Nucleus accumbens (tissue), 56 donors: ENCODE measurements at places on chromosomes 11 and 22.

GRCh38 chr11:69382131-69383128 lies 88.5 kb downstream of the MYEOV start:
- peak; percentile 33 for DNase-seq

GRCh38 chr11:106077609-106078455 lies at the start of gene AASDHPPT:
Gene AASDHPPT (plus strand): TSS chr11:106077662. CDS start chr11:106077711, 49 bp downstream.
- no peak for DNase-seq

DNA sequence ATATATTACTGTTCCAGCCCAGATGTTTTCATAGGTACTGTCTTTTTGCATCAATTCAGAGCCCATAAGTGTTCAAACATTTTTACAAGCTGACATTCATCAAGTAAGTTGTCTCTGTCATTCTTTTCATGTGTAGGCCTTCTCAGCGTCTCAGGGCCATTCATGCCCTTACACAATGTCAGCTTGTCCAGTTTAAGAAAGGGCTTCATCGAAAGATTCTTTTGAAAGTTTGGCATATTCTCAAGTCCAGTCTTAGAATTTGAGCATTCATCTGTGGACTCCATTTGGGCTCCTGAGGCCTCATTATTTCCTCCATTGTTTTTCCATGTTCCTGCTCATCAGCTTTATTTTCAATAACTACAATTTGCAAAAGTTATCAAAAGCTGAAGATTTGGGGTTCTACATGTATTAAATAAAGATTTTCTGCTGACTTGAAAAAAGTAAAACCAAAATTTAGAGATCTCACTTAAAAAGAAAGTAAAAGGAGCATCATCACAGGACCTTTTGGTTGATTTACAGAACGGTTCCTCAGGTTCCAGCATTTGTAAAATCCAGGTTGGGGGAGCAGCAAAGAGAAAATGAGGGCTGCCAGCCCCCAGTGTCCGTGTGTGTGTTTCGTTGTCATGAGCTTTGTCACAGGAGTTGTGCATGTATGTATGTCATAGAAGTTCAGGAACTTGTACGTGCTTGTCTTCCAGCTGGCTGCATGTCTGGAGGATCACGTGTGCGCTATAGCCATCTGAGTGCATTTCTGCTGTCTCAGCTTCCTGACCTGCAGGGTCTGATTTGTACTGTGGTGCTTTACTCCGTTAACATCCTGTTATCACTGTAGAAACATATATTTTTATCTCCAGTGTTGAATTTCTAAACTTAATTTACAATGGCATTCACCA lies 15.6 kb downstream of the MOV10L1 start:
- no peak for DNase-seq

- no peak for DNase-seq
These were observed 37.6 kb upstream of the GRAMD1B start for GRCh38 chr11:123392431-123392830.

- DNase-seq: peak; percentile 78
These were observed 22.9 kb upstream of the IGSF22 start for GRCh38 chr11:18748766-18749365.

DNA sequence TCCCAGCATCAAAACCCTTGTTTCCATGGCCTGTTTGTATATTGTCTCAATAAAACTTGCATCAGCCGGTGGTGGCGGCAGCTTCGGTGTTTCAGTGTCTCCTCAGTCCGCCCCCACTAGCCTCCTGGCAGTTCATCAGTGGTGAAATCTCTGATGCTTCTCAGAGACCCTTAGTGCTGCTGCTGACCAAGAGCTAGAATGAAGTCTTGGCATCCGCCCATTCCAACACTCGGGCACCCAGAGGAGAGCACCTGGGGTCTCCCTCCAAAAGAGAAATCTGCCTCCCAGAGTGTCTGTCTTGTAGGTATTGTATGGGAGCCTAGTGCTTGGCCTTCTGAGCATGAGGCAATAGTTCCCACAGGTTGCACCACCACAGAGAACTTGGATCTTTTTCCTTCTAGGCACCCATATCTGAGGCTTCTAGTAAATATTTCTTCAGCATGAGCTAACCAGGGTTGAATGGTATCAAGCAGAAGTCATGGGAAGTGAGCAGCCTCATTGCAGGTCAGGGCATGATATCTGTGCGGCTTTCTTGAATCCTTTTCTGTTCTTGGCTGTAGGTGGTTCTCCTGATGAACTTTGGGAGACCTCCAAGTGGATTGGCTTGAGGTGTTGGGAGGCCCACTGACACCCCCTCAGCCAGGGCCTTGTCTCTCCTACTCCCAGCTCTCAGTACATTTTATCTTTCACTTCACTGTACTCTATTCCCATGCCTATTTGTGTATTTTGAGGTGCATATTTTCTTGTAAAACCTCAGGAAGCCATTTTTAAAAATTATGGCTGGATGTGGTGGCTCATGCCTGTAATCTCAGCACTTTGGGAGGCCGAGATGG lies 13.2 kb upstream of the AIFM3 start:
- no peak for DNase-seq

GRCh38 chr22:39514373-39514973 lies 5.9 kb upstream of the ATF4 start:
- DNase-seq: peak; percentile 18

DNA sequence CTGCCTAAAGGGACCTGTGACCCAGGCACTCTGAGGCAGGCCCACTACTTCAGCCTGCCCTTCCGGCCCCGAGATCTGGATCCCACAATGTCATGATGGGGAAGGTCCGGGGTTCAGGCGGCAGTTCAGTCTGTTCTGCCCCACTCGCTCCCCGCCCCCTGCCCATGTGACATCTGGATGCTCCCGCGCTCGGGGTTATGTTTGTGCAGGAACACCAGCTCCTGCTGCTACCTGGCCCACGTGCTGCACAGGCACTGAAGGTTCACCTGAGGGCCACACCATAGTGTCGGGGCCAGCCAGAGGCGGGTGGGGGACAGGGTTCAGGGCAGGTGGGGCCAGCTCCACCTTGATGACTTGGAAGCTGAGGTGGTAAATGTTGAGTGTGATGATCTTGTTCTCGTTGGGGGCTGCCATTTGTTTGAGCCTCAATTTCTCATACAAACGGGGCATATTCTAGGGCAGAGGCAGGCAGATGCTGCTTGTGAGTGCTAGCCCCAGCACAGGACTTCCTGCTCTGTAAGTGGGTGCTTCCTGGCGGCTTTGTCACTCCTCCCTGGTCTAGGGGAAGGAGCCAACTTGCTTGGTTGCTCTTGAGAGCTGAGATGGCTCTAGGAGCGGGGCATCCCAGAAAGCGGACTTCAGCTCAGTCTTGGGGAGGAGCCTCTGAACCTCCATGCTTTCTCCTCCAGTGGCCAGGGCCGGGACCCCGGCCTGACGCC lies 4.4 kb upstream of the SIPA1 start:
- DNase-seq: no peak

DNA sequence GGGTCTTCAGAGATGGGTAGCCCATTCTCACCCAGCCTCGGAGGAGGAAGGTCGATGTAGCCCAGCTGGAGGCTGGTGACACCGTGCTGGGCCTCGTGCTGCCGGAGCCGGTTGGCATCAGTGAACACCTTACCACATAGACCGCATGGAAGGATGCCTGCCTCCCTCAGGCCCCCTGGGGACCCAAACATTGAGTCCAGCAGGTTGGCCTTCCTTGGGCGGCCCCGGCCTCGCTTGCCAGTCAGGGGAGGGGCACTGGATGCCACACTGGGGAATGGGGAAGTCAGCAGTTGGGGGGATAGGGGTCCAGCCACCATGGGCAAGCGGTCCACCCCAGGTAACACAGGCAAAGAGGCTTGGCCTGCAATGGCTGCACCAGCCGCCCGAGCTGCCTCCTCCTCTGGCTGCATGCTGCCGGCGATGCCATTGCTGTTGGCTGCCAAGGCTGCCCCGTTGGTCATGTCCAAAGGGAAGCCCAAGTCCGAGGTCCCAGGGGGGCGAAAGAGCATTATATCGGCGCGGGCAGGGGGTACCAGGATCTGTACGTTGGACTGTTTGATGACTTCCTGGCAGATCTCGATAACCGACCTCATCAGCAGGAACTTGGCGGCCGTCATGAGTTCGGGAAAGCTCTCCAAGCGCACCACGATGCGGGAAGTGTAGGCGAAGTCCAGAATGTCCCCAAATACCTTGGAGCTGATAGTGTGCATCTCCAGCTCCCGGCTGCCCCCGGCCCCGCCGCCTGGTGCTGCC lies 1.4 kb downstream of the PATZ1 start:
- DNase-seq: no peak

GRCh38 chr11:45546366-45546765 lies 119.1 kb downstream of the CHST1 start:
- DNase-seq: no peak

DNA sequence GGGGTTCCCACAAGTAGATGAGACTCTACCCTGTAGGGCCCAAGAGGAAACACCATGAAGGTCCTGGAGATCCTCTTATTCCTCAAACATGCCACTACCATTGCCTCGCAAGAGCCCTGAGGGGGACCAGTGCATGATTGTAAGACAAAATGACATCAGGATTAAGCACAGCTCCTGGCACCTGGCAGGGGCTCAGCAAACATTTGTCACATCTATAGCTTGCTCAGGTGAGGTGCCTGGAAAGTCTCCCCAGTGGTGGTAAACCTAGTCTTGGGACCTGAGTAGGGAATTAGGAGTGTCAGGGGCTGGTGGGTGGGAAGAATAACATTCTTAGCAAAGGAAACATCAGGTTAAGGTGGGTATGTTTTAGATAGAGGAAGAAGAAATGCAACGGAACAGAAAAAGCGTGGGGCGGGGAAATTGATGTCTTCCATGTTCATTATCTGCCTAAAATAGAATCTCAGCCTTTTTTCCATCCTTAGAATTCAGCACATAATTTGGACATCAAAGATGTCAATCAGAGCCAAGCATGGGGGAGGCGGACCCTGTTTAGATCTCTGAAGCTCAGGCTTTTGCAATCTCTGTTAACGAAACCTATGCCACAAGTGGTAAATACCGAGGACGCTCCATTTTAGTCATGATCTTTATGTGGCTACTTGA lies 924 bp downstream of the YPEL1 start:
- DNase-seq: no peak

DNA sequence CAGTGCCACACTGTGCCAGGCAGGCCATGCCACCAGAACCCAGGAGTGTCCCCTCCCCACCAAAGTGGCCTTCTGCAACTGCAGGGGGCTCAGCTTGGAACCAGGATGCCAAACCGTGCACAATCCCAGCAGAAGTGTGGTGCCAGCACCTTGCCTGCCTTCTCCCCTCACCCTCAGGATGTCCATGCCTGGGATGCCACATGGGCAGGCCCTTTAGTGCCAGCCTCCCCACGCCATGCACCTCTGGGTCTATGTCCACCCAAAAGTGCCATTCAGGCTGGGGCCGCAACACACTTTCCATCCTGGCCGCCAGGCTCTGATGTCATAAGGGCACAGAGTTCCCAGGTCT lies 8.7 kb upstream of the TBC1D22A start:
- no peak for DNase-seq

DNA sequence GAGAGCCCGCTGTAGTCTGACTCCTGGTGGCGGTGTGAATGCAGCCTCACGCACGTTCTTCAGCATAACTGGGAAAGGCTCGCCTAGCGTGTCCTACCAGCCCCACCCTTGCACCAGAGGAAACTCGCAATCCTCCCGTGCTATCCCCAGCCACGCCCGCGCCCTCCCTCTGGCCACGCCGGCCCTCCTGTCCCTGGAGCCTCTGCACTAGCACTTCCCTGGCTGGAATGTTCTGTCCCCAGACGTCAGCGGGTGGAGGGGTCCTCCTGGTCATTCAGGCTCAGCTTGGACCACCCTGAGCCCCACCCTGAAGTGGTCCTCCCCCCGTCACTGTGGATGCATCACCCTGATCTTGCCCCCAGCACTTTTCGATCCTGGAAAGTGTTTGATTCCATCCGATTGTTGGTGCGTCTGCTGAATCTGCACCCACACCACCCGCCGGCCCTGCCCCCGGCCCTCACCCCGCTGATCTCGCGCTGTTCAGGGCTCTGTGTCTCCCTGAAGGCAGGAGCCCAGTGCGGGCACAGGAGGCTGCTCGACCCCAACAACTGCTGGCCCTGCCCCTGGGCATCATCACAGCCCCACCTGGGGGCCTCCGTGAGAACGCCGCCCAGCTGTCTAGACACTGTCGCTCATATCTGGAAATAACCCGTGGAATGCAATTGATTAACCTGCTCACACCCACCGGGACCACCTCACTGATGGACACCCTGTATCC lies 437.0 kb downstream of the TBC1D22A start:
- DNase-seq: no peak

DNA sequence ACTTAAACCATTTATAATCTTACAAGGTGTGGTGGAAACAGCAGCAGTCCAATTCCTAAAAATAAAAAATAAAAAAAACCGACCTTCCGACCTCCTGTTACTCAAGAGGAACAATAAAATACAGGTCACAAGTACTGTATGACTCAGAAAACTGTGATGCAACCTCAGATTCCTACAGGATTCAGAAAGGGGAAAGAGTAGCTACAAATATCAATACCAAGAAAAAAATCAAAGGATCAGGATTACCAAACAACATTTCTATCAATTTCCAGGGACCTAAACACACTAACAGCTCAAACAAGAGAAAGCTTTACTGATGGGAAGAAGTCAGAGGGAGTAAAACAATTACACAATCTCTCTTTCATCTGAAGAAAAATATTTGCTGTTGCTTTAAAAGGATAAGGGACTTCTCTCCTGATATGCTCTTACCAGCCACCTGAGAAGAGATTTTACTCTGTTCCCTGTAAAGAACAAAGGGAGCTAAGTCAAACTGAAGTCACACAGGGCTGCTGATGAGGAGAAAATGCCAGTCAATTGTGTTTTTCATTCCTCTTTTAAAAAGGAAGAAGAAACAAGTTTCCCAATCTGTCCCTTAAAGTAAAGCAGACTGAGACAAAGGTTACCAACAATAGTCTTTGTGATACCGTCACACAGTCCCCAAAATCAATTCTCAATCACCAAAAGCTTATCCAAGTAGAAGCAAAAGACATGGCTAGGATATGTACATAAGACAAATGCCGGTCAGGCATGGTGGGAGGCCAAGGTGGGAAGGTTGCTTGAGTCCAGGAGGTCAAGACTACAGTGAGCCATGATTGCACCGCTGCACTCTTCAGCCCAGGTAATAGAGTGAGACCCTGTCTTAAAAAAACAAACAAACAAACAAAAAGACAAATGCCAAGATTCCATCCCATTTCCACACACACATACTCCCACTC lies 39.3 kb downstream of the AMBRA1 start:
- DNase-seq: no peak

DNA sequence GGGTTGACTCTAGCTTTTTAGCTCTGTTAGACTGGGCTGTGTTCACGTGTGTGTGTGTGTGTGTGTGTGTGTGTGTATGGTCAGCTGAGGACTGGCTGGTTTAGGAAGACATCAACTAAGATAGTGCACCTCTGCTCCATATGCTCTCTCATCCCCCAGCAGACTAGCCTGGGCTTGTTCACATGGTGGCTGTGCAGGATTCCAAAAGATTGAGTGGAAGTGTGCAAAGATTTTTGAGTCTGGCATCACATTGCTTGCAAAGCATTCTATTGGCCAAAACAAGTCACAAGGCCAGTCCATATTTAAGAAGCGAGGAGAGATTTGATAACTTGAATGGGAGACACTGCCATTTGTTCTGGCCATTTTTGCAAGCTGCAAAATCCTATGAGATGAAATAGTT lies 79.7 kb upstream of the C11orf87 start:
- DNase-seq: no peak
